D341Med (cell line): ENCODE measurements at places on chromosomes 3 and 15.

GRCh38 chr15:52021128-52021671, 2.2 kb downstream of the MAPK6 start:
- no peak for DNase-seq

- no peak for DNase-seq
Measured at GRCh38 chr3:186053954-186054791, 54.7 kb downstream of the ETV5 start.

GRCh38 chr3:78604341-78604740, 1163.5 kb downstream of the ROBO1 start:
- no peak for DNase-seq

DNA sequence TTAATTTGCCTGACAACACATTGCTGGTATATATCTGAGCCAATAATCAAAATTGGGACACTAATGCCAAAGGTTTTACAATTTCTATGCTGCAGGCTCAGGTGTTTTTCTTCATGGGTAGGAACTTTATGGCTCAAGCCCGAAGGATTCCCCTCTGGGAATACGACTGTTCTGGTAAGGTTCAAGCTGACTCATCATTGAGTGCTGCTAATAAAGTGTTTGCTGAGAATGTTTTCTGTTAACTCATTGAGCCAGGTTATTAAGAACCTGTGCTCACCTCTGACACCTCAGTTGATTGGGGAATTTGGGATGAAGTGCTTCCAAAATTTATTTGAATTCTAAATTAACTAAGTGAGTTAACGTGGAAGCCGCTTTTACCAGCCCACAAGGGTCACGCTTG, 135.8 kb upstream of the CTDSPL start:
- DNase-seq = no peak

GRCh38 chr3:104854468-104854867, 512.2 kb upstream of the ALCAM start:
- no peak for DNase-seq

DNA sequence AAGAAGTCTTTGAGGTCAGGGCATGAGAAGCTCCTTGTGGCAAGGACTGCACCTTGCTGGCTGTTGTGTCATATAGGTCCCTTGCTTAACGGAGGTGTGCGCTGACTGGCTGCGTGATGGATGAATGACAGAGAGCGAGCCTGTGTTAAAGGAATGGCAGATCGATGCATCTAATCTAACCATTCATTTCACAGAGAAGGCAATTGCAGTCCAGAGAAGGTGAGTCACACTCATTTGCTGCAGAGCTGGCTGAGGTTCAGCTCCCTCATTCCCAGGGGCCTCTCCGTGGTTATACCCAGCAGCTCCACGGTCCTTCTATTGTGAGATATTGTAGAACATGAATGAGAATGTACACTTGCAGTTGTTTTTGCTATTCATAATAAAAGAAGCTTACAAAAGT, 289.3 kb downstream of the EPHB1 start:
- no peak for DNase-seq

DNA sequence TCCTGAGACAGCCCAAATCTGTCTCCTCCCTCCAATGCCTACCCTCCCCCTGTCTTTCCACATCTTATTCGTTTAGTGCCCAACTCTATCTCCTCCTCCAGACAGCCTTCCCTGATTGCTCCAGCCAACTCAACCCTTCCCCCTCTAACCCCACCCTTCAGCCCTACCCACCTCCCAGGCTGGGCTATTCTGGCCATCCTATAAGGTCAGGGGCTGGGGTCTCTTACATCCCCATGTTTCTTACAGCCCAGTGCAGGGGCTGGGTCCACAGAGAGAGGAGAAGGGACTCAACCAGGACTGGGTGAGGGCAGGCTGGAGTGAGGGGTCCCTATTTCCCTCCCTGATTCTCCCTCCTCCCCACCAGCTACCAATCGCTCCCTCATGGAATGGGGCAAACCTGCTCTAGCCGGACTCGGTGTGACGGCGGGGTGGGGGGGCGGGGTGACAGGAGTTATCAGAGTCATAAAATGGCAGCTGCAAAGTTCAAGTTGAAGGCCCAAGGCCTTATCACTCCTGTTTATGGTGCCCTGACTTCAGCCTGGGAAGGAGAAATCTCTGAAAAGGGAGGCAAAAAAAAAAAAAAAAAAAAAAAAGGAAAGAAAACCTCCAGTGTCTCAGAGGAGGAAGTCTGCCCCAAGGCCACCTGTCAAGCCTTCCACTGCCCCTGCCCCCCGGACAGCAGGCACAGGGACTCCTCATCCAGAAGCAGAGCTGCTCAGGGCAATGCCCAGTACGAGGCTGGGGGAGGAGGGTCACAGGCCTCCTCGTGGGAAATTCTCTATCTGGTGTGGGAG, 2.1 kb downstream of the VIPR1 start:
- DNase-seq = no peak

- no peak for DNase-seq
Measured at GRCh38 chr15:70491201-70491621, 272.1 kb downstream of the UACA start.

GRCh38 chr15:70783610-70784022, 20.3 kb upstream of the UACA start:
- no peak for DNase-seq

- no peak for DNase-seq
Measured at GRCh38 chr3:177466074-177466473, 268.8 kb upstream of the TBL1XR1 start.

- no peak for DNase-seq
Measured at GRCh38 chr3:187264911-187265310, 26.6 kb downstream of the MASP1 start.

- no peak for DNase-seq
Measured at GRCh38 chr15:52682781-52683180, 3.6 kb upstream of the ATOSA start.

DNA sequence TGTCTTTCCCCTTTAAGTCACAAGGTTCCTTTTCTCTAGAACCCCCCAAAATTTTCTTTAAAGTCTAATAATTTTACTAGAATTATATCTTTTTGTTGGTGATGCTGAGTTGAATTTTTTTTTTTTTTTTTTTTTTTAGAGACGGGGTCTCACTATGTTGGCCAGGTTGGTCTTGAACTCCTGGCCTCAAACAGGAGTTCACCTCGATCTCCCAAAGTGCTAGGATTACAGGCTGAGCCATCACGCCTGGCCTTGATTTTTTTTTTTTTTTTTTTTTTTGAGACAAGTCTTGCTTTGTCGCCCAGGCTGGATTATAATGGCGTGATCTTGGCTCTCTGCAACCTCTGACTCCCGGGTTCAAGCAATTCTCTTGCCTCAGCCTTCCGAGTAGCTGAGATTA, 12.2 kb downstream of the SEC13 start:
- no peak for DNase-seq

GRCh38 chr3:8094415-8094814, 407.2 kb upstream of the LMCD1 start:
- DNase-seq = no peak

DNA sequence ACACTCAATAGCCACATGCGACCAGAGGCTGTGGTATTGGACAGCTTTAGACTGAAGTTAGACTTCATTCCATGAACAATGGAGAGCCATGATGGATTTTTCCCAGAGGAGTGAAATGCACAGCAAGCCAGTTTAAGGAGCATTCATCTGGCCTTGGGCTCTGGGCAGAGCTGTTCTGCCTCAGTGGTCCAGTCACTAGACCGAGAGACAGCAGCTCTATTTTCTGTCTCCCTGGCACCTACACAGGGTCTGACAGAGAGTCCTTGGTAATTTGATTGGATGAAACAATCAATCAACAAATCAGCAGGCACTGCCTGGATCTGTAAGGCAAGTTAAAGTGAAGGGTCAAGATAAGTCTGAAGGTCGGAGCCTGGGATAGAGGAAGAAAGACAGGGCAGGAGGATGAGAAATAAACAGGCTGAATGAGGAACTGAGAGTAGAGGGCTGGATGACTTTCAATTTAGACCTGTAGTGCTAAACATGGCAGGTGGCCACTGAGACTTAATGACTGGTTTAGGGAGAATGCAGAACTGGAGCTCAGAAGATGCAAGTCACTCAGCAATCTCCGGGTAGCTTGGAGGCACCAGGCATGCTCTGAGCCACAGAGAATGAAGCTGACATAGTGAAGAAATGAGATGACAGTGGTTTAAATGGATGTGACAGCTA, 98.5 kb upstream of the SLC25A36 start:
- DNase-seq = no peak

DNA sequence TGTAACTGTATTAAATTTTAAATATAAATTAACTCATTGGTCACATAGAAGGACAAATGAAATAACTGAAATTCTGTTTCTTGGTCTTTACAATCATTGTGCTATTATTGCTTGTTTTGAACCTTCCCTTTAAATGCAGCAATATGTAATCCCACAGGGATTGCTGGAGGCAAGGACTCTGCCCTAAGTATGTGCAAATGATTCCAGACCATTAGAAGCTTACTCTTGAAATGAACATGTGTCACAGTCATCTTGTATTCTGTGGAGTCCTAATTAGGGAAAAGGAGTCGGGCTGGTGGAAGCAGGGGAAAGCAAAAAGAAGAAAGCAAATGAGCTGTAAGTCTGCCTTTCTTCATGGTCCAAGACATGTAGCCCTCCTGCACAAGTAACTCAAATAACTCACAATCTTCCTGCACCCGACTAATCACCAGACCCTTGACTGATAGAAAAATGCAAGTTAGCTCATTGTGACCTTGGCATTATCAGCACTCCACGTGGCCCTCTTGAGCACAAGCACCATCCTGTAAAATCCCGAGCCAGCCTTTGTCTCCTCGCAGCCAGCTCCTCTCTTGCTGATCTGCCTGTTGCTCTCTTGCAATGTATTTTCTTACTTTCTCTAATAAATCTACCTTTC, 2.3 kb upstream of the TMPRSS7 start:
- DNase-seq = no peak

DNA sequence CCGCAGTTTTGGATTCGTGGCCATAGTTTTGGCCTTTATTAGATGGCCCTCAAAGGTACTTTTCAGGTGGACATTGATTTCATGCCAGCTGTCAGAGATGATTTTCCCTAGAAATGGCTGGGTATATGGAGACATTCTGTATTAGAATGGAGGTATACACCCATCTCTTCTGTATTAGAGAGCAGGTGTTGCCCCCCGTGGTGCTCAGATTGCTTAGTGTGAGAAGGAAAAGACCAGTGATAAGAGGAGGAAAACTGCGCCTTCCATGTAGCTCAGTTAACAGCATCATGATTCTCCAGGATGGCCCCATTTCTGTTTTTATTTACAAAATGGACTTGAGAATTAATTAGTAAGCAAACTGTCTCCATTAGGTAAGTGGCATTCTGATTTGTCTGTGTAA, 145.9 kb downstream of the IGF1R start:
- DNase-seq = no peak

GRCh38 chr3:79902151-79902550, 134.4 kb upstream of the ROBO1 start:
- DNase-seq = peak; percentile 39
